ENCODE measurements at places on chromosomes 13 and 19.
A peak's percentile ranks its signal among the peaks of the same experiment; 100 is the strongest.

DNA sequence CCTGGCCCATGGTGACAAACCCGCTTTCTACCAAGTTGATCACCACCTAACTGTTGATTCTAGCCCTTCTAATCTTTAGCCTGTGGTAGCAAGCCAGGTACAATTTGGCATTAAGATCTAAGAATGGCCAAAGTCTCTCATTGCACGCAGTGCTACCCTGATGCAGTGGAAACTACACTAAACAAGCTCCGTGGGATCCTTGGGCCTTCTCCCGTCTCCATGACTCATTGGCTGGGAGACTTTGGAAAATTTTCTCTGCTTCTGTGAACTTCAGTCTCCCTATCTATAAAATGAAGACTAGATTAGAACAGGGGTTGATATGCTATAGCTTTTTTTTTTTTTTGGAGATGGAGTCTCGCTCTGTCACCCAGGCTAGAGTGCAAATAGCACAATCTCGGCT lies 223.0 kb downstream of the TSHZ3 start:
- no peak for DNase-seq

- DNase-seq, result no peak
Measured at GRCh38 chr13:84864341-84864740, 934.9 kb downstream of the SLITRK6 start.

DNA sequence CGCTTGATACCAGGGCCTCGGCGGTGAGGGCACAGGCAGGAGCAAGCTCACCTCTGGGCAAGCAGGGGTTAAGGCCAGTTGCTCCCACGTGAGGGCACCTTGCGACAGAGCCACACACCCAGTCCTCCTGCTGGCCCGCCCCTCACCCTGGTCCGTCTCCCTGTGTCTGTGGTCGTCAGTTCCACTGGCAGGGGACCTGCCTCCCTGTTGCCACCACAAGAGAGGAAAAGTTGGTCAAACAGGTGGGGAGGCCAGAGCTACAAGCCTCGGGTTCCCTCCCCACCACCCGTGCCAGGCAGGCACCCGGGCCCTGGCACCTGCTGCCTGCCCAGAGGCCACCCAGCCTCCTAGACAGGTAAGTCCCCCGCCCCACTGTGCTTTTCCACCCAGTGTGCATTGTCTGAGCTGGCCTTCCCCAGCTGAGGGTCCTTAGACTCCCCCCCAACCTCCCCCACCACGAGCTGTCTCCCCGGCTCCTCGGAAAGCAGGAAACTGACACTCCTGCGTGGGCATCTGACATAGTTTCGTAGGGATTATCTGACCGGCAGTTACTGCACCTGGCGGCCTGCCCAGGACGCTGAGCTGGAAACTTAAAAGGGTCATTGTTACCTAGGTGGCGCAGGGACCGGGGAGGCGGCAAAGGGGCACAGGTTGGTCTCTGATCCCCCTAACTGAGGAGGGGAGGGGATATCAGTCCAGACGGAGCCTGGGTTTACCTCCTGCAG lies at the start of gene TJP3:
Gene TJP3 (plus strand): TSS at position 178 of the 725 bp plus-strand sequence. CDS start 20,049 bp downstream, outside the sequence.
- DNase-seq, result no peak

DNA sequence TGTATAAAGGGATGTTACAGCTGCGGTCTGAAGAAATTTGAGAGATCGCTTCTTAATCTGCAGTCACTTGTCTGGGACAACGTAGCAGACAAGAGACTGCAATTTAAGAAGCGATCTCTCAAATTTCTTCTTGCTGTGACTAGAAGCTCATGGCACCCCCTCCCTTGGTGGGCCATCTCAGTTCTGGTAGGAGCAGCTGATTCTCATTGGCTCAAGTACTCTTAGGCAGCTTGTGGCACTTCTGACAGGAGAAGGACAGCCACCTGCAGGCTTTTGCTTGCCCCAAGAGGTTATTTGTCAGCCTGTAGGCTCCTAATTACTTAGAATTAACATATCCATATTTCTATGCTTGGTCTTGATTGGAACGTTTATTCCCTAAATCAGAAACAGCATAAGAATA lies 503.0 kb downstream of the DCT start:
- no peak for DNase-seq

DNA sequence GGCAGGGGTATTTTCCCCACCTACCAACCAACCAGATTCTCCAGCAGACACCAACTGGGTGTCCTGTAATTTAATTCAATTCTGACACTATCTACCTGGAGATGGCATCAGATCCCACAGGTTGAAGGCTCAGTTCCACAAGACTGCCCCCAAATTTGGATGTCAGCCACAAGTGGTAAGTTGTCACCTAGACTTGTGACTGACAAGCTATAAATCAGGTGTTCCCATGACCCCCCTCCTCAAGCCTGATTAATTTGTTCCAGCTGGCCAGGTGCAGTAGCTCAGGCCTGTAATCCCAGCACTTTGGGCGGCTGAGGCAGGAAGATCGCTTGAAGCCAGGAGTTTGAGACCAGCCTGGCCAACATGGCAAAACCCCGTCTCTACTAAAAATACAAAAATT lies 10.6 kb upstream of the HAUS5 start:
- DNase-seq, result no peak

DNA sequence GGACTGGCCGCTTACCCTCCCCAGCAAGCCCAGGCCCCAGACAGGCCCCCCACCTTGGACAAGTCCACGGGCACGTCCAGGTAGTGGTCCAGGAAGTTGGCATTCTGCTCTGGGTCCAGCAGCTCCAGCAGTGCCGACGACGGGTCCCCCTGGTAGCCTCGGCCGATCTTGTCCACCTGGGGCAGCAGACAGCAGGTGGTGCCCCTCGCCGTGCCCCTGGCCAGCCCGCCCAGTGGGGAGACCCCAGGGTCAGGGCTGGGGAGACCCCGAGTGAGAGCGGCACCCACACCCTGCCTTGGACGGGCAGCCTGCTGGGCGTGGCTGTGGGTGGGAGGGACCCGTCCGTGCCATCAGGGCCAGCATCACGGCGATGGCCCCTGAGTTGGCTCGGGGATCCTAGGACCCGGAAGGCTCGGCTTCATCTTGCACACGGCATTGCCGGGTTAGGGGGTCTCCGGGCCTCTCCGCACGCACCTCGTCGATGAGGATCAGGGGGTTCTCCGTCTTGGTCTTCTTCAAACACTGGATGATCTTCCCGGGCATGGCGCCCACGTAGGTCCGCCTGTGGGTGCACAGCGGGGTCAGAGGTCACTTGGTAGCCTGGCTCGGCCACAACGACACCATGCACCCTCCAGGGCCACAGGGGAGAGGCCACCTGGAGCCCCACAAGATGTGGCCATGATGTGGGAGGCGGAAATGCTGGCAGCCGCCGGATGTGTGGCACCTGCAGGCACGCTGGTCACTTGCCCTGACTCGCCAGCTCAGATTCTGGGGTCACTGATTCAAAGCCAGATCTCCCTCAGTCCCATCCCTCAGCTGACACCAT lies 6.3 kb downstream of the RPL36 start:
- no peak for DNase-seq

GRCh38 chr13:45851171-45851921 lies at the start of gene SIAH3:
Gene SIAH3, minus strand, starts transcription at chr13:45851753. Its CDS starts 124 bp downstream, at chr13:45851629.
- no peak for DNase-seq

- peak; percentile 38 for DNase-seq
Measured at GRCh38 chr19:45769821-45770191, 754 bp upstream of the SIX5 start.

DNA sequence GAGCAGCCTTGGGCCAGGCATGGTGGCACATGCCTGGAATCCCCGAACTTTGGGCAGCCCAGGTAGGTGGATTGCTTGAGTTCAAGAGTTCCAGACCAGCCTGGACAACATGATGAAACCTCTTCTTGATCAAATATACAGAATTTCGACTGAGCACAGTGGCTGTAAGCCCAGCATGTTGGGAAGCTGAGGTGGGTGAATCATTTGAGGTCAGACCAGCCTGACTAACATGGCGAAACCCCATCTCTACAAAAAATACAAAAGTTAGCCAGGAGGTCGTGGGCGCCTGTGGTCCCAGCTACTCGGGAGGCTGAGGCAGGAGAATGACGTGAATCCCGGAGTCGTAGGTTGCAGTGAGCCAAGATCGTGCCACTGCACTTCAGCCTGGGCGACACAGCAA lies 8.0 kb upstream of the NLRP7 start:
- no peak for DNase-seq

GRCh38 chr19:58409010-58409790 lies 751 bp downstream of the ZNF584 start:
- no peak for DNase-seq

GRCh38 chr13:73499695-73500094 lies 440.9 kb downstream of the KLF5 start:
- no peak for DNase-seq

GRCh38 chr19:14325863-14326262 lies 55.4 kb upstream of the ADGRE5 start:
- no peak for DNase-seq

- no peak for DNase-seq
Measured at GRCh38 chr19:3359919-3360420, 6.4 kb upstream of the NFIC start.

- DNase-seq, result peak; percentile 74
Measured at GRCh38 chr19:16382775-16383543, 58.3 kb downstream of the KLF2 start.

DNA sequence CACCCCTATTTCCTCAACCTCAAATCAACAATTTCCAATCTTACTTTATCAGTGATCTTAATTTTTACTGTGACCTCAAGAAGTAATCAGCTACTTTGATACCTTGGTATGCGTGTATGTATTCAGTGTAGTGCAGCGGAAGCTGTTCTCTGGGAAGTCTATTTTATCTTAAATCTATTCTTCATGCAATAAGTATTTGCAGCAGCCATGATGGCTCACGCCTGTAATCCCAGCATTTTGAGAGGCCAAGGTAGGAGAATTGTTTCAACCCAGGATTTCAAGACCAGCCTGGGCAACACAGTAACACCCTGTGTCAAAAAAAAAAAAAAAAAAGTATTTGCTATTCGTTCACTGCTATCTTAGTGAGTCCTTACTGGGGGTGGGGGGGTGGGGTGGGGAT lies 6.5 kb downstream of the SLC25A30 start:
- DNase-seq, result no peak

DNA sequence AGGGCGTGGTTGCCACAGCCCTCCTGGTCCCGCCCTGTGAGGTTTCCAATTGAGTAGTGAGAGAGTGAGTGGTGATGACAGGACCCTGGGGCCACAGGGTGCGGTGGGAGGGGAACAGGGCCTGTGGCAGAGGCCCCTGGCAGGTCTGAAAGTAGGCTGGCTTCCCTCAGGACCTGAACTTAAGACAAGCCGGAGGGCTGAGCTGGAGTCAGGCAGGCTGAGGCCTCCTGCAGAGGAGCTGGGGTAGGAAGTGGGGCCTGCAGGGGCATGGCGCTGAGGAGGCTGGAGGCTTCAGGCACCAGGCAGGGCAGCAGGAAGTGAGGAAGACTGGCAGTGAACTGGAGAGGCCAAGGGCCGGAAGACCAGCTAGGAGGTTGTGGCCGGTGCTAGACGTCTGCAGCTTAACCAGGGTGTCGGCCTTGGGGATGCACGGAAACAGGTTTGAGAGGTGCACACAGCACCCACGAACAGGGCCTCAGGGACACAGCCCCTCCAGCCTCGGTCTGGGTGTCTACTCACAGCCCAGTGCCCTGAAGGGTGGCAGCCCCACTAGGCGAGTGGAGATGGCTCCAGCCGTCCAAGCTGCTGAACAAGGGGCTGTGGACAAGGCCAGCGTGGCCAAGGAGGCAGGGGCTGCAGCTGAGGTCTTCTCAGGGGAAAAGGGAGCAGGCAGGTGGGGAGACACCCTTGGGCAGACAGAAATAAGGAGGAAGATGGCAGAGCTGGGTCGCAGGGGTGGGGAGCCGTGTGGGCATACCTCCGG lies 17.8 kb downstream of the POP4 start:
- DNase-seq, result no peak

- DNase-seq, result no peak
Measured at GRCh38 chr13:23867027-23867491, 22.1 kb downstream of the MIPEP start.

- no peak for DNase-seq
Measured at GRCh38 chr13:79490824-79491223, 9.9 kb downstream of the NDFIP2 start.

DNA sequence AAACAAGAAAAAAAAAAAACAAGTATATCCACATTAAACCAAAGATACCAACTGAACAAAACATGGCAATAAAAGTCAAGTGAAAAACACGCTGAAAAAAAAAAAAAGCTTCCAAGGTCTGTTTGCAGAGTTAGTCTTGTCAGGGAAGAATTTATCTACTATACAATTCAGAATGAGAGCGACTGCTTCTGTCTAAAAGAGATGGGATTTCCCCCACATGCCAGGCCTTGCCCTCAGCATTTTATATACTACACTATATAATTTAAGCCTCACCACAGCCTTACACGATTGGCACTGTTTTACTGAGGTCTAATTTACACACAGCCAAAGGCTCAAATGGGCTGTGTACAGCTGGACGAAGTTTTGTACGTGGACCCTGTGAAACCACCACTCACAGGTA lies 67.3 kb downstream of the FOXO1 start:
- no peak for DNase-seq

DNA sequence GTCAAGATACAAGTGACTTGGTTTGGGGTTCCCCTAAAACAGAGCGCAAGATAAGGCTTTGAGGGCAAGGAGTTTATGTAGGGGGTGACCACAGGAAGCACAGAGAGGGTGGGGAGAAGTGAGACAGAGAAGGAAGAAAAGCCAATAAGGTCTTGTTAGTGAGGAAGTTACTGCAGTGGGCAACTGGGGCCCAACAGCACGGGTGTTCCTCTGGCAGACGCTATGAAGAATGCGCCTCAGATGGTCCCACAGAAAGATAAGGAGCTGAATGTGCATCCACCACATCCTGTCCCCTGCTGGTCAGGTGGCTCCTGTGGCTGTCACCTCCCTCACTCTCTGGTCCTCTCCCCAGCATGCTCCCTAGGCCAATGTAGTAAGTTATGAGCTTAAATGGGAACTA lies 333.5 kb downstream of the TSHZ3 start:
- no peak for DNase-seq

DNA sequence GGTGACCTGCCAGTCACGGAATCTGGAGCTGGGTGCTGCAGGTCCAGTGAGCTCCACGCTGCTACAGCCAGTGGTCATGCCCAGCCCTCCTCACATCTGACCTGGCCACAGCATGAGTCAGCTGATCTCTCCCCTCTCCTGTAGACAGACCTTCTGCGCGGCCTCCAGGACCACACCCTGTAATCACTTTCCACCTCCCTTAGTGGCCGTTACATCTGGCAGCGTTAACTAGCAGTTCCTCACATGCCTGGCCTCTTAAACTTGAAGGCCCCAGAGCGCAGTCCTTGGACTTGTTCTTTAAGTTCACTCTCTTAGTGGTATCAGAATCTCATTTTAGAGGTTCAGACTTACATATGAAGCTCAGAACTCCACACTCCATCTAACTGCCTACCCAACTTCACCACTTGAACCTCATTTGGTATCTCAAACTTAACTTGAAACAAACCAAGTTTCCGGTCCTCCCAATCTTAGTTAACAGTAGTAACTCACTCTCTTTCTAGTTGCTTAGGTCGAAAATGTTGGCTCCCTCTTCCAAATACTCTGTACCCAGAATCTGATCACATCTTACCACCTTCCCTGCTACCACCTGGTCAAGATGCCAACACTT lies 22.7 kb downstream of the MIPEP start:
- no peak for DNase-seq

DNA sequence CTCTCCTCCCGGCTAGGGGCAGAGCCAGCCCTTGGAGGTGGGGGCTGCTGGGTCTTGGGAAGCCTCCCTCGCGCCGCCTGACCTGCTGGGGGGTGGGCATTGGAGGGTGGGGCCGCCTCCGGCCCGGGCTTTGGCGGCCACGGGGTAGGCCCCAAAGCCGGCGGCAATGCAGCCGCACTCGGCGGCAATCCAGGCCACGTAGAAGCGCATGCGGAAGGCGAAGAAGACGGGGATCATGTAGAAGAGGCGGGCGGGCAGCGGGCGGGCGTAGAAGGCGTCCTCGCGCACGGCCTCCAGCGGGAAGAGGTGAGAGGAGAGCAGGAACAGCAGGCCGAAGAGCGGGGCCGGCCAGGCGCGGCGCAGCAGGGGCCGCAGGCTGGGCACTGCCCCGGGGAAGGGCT lies 7.7 kb upstream of the TMC4 start:
- no peak for DNase-seq

- no peak for DNase-seq
Measured at GRCh38 chr13:104871456-104871855, 1664.0 kb downstream of the EFNB2 start.
